ENCODE measurements at places on chromosomes 16 and 17.

GRCh38 chr17:537133-537532 is 177.5 kb downstream of the VPS53 start:
- DNase-seq, result no peak

DNA sequence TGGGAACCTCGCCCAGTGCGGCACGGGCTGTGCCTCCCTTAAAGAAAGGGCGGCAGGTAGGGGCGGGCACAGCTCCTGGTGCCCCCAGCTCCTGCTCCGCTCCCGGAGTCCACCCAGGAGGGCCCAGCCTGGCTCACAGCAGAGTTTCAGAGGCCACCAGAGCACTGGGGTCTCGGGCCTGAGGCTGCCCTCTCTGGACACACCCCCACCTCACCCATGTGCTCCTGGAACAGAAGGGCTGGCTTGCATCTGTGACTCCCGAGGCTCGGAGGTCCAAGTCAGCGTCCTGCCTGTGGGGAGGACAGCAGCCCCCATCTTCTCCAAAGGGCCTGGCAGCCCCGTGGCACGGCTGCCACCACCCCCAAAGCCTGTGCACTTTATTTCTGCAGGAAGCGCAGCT is 62.7 kb downstream of the RBFOX3 start:
- no peak for DNase-seq

DNA sequence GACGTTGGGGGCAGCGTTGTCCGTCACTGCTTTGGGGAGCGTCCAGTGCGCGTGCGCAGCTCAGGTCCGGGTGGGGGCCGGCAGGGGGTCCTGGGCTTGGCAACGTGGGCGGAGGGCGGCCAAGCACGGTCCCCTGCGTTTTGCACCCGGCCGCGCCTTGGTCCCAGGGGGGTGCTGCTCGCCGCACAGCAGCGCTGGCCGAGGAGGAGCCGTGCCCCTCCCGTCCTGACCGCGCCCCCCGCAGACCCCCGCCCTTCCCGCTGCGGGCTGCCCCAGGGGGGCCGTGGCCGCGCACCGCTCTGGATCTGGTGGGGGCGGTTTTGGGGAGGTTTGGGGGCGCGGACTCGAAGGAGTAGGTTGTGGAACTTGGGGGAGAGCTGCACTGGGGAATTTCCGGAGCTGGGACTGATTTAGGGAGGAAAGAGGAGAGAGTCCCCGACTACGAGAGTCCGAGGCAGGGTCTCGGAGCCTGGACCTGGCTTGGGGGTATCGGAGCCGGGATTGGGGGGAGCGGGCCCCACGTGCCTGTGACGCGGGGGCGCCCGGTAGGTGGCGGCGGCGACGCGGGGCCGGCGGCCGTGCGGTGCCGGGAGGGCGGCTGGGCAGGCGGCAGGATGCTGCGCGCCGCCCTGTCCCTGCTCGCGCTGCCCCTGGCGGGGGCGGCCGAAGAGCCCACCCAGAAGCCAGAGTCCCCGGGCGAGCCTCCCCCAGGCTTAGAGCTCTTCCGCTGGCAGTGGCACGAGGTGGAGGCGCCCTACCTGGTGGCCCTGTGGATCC is at the start of gene SLC9A5:
Gene SLC9A5 (plus strand): TSS at position 579 of the 777 bp plus-strand sequence. CDS start 36 bp downstream, at position 615.
- DNase-seq, result no peak

- DNase-seq, result no peak
These were observed 14.2 kb upstream of the KCNG4 start for GRCh38 chr16:84254062-84254461.

DNA sequence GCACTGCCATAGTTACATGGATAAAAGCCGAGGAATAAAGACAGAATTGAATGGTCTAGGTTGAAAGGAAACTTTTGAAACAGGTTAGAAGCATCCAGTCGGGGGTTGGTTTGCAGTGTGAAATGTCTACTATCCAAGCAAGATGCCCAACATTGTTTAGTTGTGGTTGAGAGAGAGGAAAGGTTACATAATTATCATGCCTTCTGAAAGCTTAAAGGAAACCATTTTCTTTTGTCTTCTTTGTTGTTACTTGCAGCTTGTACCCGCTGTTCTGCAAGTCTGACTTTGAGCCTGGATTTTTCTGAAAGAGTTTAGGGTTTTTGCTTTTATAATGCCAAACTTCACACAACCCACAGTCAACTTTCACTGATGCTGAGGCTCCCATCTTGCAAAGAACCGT is 167.9 kb downstream of the AXIN2 start:
- no peak for DNase-seq

DNA sequence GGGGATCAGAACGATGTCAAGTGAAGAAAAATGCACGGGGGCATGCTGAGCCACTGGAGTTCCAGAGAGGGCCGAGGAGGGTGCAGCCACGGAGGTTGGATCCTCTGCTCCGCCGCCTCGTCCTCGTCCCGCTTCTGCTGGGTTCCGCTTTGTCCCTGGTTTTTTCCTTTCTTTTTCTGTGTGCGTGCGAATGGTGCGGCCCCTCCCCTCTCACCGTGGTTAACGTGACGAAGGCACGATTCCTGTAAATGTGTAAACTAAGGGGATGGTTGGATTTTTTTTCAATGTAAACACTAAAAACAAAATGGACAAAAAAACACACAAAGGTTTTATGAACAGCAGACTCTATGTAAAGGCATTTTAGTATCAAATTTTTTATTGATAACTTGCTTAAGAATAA is 46.7 kb downstream of the ACTG1 start:
- no peak for DNase-seq

GRCh38 chr16:22117609-22118008 is 25.3 kb downstream of the VWA3A start:
- no peak for DNase-seq

DNA sequence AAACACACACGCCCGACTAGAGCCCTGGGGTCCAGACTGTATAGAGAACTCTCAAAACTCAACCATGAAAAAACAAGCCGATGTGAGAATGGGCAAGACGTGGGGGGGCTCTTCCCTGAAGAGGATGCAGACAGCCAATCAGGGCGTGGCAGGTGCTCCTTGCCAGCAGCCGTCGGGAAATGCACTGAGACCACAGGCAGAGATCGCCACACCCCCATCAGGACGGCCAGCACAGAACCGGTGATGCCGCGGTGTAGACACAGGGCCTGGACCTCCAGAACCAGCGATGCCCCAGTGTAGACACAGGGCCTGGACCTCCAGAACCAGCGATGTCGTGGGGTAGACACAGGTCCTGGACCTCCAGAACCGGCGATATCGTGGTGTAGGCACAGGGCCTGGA is 169.2 kb downstream of the LAT start:
- DNase-seq, result no peak

DNA sequence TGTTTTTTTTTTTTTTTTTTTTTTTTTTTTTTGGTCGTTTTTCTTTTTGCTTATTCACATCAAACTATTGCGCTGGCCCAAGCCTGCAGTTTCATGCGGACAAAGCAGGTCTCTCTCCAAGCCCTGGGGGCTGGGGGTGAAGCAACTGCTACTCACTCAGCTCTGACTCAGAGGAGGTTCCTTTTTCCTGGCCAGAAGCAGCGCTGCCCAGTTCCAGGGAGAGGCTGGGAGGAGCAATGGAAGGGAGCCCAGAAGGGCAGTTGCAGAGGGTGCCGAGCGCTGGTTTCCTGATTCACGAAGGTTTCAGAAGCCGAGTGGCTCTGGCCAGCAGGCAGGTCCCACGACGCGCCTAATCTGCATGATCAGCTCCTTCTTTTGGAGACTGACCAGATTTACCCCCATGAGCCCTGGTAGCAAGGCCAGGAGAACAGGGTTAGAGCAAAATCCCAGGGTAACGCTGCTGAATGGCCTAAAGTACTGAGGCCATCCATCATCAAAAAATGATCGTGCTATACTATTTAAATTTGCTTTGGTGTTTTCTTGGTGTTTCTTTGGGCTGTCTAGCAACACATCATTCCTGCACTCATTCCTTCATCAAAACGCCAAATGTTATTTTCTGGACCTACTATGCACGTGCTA is 144.7 kb upstream of the SOX9 start:
- no peak for DNase-seq

DNA sequence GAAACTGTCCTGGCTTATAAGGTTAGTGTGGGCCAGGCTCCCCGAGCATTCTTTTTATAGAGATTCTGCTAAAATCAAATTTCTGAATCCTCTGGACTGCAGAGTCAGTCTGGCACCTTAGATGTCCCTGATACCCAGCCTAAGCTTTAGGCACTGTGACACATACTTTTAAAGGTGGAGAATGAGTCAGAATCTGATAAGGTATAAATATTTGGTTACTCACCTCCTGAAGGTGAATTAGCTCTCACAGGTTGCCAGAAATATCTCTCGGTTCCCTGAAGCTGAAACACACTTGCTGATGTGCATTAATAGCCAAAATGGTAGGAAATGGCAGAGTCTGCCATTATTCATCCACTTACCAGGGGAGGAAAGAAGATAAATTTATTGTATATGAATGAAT is 446.9 kb downstream of the UTP18 start:
- DNase-seq, result no peak

DNA sequence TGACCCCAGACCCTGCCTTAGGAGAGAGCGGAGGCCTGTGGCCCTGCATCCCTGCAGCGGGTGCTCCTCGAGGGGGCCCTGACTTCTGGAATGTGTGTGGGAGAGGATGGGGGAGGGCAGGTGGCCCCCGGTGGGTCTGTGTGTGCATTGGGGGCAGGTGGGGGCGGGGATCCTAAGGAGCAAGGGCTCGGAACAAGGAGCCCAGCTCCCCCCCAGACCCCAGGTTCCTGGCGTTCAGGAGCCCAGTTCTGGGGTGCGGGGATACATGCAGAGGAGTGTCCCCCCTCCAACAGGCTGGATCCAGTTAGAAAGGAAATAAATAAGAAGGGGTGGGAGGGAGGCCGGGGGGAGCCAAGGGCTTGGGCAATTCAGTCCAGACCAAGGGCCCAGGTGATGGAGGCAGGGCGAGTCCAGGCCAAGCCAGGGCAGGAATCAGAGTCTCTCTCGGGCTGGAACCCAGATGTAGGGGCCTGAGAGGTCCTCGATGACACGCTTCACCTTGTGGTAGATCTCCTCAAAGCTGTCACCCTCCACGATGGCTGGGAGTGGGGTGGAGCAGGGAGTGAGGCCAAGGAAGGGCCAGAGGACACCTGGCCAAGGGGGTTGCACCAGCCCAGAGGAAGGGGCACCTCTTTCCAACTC is 11.2 kb upstream of the ASGR1 start:
- no peak for DNase-seq

- DNase-seq, result no peak
These were observed 71.5 kb downstream of the GAS7 start for GRCh38 chr17:10126616-10127501.

GRCh38 chr17:56096026-56096810 is 57.1 kb upstream of the ANKFN1 start:
- DNase-seq, result no peak

- no peak for DNase-seq
These were observed 123.6 kb upstream of the MPHOSPH6 start for GRCh38 chr16:82293671-82294070.

DNA sequence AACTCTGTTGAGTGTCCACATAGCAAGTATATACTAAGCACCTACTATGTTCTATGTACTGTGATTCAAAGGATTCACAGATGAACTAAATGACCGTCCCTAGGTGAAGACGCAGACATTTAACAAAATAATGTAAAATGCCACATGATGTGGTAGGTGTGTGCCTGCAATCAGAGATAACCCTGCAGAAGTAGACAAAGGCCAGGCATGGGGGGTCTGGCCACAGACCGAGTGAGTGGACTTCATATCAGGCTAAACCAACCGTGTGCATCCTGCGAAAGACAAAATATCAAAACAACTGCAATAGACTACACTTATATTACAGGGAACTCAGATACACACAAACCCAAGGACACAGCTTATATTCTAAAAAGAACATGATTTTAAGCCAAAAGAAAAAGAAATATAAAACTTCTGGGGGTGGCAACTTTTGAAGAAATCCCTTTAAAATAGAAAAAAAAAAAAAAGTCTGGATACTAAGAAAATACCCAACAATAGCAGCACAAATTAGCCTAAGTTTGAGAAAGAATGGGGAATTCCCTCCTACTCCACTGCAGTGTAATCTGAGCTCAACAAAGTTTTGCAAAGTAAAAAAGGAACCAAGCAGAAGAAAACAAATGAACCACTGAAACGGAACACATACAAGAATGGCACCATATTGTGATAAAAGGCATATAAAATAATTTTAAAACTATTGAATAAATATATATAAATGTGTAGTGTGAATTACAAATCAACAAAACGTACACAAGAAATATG is 12.3 kb downstream of the HSDL1 start:
- no peak for DNase-seq

DNA sequence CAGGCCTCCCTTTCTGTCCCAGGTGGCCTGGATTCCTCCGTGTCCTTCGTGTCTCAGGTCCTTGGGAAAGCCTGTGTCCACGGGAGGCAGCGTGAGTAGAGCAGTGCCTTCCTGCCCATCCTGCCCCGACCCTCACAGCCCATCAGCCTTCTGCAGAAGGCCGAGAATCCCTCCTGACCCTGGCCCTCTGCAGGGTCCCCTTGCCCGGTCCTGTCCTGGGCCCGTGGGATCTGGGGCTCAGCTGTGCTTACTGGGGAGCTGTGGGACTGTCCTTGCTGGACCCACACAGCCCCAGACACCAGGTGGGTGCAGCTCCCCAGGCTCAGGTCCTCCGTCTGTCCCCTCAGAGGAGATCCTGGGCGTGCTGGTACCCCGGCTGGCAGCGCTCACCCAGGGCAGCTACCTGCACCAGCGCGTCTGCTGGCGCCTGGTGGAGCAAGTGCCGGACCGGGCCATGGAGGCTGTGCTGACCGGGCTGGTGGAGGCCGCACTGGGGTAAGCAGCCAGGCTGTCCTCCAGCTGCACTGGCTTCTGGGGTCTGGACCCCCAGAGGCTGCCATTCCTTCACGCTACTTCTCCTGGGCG is 3.9 kb downstream of the TELO2 start:
- DNase-seq, result no peak

- no peak for DNase-seq
These were observed 1.5 kb upstream of the SOX8 start for GRCh38 chr16:979859-980594.

DNA sequence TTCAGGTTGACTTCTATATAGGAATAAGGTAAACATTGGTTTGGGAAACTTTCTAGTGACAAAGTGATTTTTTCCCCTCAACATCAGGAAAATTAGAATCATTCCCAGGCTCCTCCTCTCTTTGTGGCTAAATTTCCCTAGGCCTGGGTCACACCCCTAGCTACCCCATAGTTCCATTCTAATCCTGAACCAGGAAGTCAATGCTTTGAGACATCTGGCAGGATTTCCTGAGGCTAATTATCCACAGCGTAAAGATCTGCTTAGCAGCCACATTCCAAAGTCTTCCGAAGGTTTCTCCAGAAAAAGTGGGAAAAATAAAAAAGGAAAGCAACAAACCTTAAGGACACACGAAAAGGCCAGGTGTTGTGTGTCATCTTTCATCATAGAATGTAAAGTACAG is 60.3 kb upstream of the CORO6 start:
- DNase-seq, result no peak
